ENCODE measurements at places on chromosomes 12 and 14.

GRCh38 chr12:116291218-116291617, 13.7 kb upstream of the MED13L start:
- no peak for DNase-seq

GRCh38 chr14:95533822-95534221, 1.0 kb upstream of the GLRX5 start:
- no peak for DNase-seq

GRCh38 chr14:92938235-92938875, 15.4 kb downstream of the CHGA start:
- no peak for DNase-seq

GRCh38 chr12:93804392-93805179, 127.4 kb downstream of the CRADD start:
- no peak for DNase-seq

- DNase-seq, result no peak
These were observed 67.3 kb downstream of the SPTB start for GRCh38 chr14:64812412-64812811.

- no peak for DNase-seq
These were observed 82.4 kb downstream of the SLC5A8 start for GRCh38 chr12:101127521-101128219.

- DNase-seq, result no peak
These were observed 50.5 kb downstream of the STX2 start for GRCh38 chr12:130788515-130788914.

All from brain pericyte (primary cell).